ACHN (cell line): ENCODE measurements at places on chromosomes 12 and 14.

DNA sequence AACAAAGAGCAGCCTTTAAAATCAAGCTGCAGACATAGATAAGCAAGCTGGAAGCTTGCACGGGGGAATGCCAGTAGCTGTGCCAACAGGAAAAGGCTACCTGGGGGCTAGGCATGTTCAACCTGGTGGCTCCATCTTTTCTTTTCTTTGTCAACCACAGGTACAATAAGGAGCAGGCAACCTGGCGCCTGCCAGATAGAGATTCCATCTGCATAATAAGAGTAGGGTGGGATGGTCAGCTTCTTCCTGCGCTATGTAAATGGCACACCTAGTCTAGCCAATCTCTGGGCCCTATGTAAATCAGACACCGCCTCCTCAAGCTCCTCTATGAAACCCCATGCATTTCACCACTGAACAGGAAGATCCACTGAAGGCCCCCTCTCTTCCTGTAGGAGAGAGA, 87.4 kb upstream of the PKP2 start:
- peak; percentile 41 for DNase-seq

- DNase-seq = no peak
Observed at GRCh38 chr14:102901633-102902032, 20.8 kb upstream of the AMN start.

- peak; percentile 28 for DNase-seq
Observed at GRCh38 chr14:63542231-63542999, 762 bp downstream of the PPP2R5E start.

GRCh38 chr14:77582511-77582910, 33.9 kb downstream of the SPTLC2 start:
- no peak for DNase-seq

DNA sequence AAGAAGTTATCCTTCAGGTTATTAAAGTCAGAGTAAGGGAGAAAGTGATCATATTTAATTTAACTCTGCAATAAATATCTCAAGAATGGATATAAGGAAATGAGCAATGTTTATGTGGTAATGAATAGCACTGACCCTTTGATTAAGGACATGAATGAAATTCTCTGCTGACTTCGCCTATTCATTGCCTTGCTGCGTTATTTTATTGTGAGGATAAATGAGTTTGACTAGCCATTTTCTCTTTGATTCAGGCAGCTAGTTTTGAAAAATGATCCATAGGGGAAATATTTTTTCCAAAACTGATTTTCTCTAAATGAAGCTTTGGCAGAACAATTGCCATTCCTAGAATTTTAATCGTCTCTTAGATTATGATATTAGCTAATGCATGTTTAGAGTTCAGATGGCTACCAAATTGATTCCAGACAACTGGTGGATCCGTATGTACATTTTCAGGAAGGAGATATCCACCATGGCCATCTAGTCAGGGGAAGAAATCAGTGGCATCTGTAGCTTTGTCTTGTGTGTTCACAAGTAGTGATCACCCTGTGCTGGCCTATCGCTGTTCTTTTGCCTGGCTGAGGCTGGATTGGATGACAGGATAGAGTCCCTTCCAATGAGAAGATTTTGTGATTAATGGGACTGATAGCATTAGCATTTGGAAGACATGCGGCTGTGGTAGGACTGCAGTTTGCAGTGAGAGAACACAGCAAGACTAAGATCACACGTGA, 302.3 kb upstream of the RGS6 start:
- no peak for DNase-seq

- no peak for DNase-seq
Observed at GRCh38 chr12:80988986-80989385, 51.3 kb upstream of the LIN7A start.

DNA sequence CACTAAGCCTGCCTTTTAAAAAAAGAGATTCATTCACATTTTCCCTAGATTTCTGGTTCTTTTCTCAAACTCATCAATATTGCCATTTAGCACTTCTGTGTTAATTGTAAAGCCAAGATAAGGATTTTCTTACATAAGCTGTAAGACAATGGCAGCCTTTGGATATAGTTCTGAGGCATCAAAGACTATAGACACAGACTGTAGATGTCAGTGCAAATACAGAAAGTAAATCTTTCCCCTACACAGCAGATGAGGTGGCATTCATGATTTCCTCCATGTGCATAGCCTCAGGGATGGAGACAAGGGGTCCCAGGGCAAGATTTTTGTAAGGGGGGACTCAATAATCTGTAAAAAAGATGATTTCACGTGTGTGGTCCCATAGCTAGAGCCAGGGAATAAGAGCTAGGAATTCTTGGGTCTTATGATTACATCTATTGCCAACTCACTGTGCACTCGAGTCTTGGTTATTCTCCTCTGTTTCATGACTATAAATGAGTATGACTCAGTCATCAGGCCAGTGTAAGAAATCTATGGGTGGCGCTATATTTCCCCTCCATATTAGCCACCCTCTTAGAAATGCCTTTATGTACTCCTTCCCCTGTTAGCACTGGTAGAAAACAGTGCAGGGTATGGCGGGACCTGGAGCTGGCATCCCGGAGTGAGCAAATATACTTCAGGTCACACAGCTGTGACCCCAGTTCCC, 207.5 kb downstream of the EXOC5 start:
- DNase-seq = no peak

DNA sequence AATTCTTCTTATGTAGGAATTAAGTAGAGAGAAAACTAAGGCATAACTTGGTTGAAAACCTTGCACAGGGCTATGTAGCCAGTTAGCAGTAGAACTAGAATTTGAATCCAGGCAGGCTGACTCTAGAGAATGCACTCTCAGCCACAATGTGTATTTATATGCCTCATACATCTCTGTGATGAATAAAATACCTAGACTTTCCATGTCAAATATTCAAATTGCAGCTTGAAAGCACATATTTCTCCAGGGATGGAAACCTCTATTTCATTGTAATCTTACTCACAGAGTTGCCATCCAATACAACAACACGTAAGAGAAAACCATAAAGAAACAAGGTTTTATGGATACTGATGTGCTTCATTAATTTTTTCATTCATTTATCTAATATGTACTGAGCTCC, 256.0 kb upstream of the FLRT2 start:
- no peak for DNase-seq

DNA sequence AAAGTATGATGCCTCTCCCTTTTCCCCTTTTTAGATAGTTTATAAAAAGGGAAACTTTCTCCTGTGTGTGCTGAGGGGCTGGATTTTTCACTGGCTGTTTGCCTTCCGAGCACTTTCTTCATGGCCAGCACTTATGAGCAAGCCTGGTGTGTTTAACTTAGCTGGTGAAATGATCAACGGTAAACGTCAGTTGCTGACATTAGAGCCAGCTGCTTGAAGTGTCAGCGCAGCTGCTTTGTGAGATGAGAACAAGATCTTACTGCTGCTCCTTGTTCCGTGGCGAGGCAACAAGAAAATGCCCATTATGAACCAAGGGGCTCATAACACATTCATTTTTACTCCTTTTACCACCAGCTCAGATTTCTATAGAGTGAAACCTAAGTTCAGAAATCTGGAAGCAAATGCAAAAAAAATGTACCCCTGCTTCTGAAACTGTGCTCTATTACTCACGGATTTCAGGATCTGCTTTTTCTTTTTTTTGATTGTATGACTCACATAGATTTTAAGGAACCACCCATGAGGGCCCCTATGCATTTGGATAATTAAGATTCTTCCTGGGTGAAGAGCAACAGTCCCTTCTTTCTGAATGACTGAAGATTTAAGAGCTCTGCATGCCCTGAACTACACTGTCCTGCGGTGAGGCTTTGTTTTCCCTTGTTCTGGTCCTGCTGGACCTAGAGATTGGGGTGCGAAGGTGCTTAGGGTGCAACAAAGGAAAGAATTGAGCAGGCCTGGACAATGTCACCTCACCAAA, 74.3 kb upstream of the CPM start:
- DNase-seq = no peak

GRCh38 chr14:78164226-78164853, 5.8 kb upstream of the NRXN3 start:
- DNase-seq = peak; percentile 60

DNA sequence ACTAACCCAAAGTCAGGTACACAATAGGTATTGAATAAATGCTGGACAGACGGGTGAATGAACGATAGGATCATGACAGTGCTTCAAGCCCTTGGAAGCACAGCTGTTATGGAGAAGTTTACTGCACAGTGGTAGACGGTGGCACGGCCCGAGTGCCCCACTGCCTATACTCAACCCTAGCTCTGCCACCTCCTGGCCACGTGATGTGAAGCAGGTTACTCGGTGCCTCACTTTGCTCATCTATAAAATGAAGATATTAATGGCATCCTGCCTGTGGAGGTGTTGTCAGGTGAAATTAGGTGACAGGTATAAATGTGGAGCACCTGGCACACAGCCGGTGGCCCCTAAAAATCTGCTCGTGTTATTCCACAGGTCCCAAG, 5.8 kb downstream of the ASB2 start:
- peak; percentile 56 for DNase-seq

GRCh38 chr14:92603309-92604242, 90.0 kb downstream of the RIN3 start:
- peak; percentile 41 for DNase-seq

- no peak for DNase-seq
Observed at GRCh38 chr12:68075416-68075815, 84.1 kb downstream of the IFNG start.

GRCh38 chr12:96473394-96474093, 15.8 kb upstream of the CFAP54 start:
- DNase-seq = no peak

- no peak for DNase-seq
Observed at GRCh38 chr12:105470601-105471000, 140.1 kb downstream of the C12orf75 start.

GRCh38 chr14:88962356-88962755, 137.9 kb downstream of the TTC8 start:
- DNase-seq = no peak

GRCh38 chr12:124856132-124856841, 7.4 kb downstream of the SCARB1 start:
- DNase-seq = no peak

DNA sequence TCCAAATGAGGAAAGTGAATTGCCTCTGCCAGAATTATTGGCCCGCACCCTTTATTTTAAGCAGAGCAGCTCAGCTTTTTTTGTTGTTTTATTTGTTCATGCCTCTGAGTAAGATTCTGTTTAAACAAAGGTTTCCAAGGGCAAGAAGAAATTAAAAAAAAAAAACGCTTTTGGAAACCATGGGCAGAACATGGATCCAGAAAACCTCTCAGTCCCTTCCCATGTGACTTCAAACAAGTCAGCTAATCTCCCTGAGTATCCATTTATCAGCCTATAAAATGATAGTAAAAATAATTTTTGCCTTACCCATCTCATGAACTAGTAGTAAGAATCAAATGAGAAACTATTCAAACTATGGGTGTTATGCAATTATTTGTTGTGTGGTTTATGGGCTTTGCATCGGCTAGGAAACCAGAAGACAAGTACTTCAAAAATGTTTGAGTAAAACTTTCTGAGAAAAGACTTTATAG, 27.6 kb downstream of the KITLG start:
- no peak for DNase-seq

GRCh38 chr12:77076886-77077285, 11.5 kb upstream of the E2F7 start:
- DNase-seq = no peak

- DNase-seq = no peak
Observed at GRCh38 chr12:6824085-6824775, 2.6 kb downstream of the GPR162 start.

GRCh38 chr14:104345621-104346462, 207.5 kb downstream of the KIF26A start:
- no peak for DNase-seq

GRCh38 chr14:25461780-25462179, 411.8 kb upstream of the STXBP6 start:
- no peak for DNase-seq

DNA sequence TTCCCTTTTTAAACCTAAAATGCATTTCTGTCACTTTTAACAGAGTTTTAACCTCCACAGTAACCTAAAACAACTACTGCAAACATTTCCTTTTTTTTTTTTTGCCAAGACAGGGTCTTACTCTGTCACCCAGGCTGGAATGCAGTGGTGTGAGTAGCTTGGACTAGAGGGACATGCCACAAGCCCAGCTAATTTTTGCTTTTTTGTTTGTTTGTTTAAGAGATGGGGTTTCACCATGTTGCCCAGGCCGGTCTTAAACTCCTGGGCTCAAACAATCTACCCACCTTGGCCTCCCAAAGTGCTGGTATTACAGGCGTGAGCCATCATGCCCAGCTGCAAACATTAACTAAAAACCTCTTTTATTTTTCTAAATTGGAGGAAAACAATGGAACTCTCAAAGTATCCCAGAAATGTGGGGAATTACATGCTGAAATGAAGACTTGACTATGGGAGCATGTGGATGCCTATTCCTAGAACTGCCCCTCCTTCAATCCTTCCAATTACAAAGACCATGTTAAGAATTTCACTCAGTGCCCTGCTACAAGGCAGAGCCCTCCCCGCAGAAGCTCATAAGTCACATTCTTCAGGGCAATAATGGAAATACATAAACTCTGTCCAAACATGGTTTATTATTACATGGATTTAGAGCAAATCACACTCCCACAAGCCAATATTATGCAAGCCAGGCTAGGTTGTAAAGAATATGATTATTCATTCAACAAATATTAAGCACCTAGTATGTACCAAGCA, 66.9 kb downstream of the C12orf56 start:
- DNase-seq = no peak

DNA sequence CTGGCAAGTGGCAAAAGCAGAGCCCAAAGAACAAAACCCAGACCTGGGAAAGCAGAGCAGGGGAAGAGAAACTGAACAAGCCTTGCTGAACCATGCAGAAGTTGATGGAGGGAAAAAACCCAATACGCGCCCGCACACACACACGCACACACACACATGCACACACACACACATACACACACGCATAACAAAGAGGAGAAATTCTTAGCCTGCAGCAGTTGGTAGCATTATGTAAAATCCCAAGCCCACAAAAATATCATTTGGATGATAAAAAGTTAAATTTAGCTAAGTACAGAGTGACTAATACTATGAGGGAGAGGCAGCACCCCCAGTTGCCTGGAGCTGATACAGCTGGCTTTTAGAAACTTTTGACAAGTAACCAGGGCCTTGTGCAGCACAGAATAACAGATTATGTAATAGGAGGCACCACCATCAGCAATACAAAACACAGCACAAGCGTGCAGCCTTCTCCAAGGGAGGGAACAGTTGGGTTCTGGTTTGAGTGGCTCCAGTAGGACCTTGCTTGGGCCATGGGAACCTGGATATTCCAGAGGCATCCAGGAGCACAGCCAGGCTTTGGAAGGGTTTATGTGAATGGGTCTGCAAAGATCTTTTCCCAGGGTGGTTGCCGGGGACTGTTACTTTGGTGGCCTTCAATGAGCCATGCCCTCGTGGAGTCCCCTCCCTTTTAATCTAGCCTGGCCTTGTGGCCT, 35.3 kb downstream of the PITPNM2 start:
- no peak for DNase-seq

DNA sequence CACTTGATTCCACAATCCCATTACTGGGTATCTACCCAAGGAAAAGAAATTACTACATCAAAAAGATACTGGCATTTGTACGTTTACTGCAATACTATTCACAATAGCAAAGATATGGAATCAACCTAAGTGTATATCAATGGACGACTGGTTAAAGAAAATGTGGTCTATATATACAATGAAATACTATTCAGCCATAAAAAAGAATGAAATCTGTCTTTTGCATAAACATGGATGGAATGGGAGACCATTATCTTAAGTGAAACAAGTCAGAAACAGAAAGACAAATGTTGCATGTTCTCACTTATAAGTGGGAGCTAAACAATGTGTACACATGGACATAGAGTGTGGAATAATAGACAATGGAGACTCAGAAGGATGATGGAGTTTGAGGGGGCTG, 5.0 kb upstream of the OS9 start:
- DNase-seq = no peak
